ENCODE measurements at places on chromosomes 7 and 10.

DNA sequence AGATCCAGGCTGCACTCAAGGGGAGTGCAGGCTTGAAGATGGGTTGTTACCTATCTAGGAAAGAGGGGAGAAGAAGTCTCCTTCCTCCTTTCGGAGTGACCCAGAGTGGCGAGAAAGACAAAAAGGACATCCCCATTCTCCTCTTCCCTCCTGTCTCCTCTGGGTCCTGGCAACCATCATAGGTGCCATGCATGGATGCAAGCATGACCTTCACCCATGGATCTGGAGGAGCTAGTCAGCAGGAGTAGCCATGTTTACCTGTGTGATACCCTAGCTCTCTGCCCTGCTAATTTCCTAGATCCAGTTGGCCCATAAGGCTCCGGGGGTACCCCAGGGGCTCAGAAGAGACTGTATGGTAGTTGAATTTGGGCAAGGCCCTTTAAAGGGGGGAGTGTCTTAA lies 17.2 kb upstream of the CROT start:
- no peak for DNase-seq

GRCh38 chr7:3336042-3336665 lies 35.1 kb downstream of the SDK1 start:
- no peak for DNase-seq

DNA sequence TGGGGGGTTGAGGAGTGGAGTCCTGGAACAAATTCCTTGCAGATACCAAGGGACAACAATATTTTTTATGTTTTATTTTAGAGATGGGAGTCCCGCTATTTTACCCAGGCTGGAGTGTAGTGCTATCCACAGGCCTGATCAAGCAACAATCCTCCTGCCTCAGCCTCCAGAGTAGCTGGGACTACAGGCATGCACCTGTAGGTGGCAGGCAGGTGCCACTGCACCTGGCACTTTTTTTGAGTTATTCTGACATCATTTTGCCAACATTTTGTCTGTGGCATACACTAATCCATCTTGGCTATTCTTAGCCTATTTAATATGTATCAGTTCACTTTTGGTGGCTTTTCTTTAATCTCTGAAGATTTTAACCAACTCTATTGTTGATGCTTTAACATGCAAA lies 317.8 kb upstream of the MTPN start:
- DNase-seq: no peak

DNA sequence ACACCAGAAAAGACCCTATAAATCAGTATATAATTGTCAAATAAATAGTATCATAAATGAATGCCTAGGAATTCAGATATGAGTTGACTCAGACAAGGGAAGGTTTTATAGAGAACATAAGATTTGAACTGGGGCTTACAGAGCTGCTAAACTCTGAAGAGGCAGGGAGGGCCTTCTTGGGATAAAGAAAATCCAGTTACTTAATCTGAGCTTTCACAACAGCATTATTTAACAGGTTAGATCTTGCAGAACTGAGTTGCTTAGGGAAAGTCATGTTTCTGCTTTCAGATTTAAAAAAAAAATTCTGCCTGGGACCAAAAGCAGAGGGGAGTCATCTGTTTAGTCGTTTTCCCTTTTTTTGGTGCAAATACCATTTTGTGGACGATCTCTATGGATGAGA lies 594.8 kb upstream of the FZD8 start:
- no peak for DNase-seq
